Mesenchymal stem cell (in vitro differentiated cells and primary cell): ENCODE measurements at places on chromosomes 3 and 15.

GRCh38 chr3:54967731-54968161 is 39.9 kb upstream of the LRTM1 start:
- peak; percentile 69 for DNase-seq

DNA sequence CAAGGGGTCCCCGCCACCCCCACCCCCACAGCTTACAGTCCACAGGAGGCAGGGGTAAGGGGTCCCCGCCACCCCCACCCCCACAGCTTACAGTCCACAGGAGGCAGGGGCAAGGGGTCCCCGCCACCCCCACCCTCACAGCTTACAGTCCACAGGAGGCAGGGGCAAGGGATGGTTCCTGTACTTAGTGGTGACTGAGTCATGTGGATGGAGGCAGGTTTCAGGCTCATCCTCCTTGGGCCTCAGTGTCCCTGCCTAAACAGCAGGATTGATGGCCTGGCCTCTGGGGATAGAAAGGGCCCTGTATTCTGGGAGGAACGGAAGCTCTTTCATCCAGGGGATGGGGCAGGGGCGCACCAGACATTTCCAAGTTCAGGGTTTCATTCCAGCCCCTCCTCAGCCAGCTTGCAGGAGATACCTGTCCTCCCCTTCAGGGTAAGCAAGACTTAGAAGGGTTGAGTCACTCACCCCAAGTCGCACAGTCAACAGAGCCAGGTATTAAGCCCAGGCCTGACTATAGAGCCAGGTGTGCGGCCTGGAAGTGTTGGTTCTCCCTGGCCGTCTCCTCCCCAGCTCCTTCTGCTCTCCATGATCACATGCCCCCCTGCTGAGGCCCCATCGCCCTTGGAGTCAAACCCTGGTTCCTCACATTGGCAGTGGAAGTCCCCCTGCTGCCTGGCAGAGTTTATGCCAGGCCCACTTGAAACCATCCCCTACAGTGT is 12.5 kb downstream of the CSK start:
- DNase-seq, result no peak

- DNase-seq, result peak; percentile 78
These were observed 124.6 kb downstream of the AKAP13 start for GRCh38 chr15:85504749-85505676.

DNA sequence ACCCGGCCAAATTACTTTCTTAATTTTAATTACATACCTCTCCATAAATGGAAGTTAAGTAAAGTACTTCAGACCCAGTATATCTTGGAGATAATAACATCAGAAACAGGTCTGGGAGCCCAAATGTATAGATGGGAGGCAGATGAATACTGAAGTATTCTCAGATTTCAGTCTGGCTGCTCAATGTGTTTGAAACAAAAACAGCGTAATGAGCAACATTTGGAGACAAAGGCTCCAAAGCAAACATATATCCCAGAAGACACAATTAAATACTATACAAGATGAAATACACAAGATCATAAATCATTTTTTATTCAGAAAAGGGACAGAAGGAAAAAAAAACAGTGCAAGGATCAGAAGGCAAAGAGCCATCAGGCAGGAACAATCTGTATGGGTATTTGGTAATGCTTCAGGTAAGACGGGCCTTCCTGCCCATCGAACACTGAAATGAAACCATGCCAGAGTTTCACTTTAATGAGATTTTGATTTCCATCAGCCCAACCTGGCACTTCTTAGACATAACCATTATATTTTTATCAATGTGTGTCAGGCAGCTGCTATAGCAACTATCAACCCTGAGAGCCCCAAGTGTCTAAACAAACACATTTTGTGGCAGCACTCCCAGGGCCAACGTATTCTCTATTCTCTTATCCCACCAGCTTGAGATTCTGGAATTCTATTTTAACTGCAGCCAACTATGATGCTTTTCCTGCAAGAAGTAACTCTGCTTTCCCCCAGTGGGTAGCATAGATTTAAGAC is 210.8 kb downstream of the STT3B start:
- no peak for DNase-seq

DNA sequence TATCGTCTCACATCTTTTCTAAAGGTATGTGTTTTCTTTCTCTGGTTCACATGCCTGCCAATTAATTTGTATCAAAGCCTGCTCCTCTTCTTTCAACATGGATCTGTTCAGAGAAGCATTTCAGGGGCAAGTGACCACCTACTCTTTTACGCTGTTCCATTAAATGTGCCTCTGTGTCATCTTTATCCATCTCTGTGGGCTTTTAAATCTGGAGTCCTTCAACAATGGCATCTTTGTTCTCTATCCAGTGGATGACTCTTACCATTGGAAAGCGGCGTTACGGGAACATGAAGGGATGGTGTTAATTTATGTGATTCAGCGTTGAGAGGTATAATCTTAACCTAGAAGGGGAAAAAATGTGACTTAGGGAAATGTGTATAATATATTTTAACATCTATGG is 92.7 kb upstream of the CFAP20DC start:
- no peak for DNase-seq

- DNase-seq, result no peak
These were observed 62.8 kb downstream of the PEX5L start for GRCh38 chr3:179973931-179974361.

GRCh38 chr3:133890037-133890436 is 5.6 kb downstream of the RAB6B start:
- no peak for DNase-seq

DNA sequence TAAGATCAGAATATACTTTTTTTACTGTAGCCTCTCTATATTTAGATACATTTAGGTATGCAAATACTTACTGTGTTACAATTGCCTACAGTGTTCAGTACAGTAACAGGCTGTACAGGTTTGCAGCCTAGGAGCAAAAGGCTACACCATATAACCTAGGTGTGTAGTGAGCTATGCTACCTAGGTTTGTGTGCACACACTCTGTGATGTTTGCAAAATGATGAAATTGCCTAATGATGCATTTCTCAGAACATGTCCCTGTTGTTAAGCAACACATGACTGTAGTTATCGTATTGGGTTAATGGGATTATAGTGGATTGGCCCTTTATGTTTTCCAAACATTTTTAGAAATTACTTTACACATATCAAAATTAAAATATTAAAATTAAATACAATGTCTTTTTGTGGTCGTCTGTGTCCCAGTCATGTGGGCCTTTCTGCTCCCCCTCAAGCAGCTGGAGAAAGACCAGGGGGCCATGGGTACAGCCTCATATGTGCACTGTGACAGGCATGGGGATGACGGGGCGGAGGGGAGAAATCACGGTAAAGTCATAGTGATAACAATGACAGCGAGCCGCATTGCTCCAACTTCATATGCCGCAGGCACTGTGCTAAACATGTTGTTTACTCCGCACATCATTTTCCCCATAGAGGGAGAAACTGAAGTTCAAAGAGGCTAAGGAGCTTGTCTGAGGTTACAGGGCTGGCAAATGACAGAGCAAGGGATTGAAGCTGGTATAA is 27.4 kb upstream of the PLA2G4E start:
- no peak for DNase-seq
